ENCODE measurements at places on chromosomes 12 and 14. TPM values are rescaled to one million over a fixed set of nuclear protein-coding genes. Genes with fewer than 3 reads are reported as not detected.

The PCED1B gene
- 0.27 TPM for total RNA-seq

DNA sequence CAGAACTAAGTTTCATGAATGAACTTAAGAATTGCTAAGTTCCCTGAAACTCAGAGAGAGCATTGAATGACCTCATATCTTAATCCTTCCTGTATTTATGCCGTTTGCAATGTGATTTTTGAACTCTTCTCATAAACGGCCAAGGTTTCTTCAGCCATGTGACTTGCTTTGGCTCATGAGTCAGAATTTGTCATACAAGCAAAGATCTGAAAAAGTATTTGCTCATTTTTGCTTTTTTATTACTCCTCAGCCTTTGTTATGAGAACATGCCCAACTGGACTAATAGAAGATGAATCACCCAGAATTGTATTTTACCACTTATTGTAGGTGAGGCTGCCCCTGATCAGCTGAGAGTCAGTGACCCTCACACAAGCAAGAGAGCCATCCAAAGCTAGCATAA is 693.8 kb downstream of the BCL11B start:
- DNase-seq = no peak

The AP1G2 gene
- 27.5 TPM for total RNA-seq

The RAB21 gene
- total RNA-seq = 15.7 TPM

DNA sequence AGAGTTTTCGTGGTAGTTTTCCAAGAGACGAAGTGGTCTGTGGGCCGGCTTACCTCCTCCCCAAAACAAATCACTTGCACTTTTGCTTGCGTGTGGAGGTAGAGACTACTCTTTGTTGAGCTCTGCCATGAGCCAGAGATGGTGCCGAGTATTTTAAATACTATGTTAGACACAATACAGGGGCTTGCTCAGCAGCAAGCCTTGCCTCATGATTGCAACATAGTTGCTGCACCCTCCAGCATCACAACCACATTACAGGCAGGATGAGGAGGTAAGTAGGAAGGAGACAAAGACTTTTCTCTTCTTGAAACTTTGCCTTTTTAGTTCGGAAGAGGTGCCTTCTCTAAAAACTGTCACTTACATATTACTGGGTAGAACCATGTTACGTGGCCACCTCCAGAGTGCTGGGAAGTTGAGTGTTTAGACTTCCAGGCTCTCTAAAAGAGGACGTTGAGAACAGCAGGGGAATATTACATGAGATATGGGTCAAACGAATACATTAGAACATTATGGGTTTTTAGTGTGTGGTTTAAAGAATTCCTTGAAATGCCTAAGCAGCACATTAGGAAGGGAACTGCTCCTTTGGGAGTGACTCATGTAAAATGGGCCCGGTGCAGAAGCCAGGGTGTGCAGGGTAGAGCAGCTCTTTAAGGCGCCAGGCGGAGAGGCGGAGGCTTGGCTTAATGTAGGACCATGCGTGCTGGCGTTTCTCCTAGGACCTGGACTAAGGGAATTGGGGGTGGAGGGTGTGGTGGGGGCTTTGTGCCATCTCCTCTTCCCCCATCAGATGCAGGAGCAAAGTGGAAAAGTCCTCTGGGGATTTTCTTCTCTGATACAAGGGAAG is 110.6 kb upstream of the PRMT8 start:
- DNase-seq = no peak

DNA sequence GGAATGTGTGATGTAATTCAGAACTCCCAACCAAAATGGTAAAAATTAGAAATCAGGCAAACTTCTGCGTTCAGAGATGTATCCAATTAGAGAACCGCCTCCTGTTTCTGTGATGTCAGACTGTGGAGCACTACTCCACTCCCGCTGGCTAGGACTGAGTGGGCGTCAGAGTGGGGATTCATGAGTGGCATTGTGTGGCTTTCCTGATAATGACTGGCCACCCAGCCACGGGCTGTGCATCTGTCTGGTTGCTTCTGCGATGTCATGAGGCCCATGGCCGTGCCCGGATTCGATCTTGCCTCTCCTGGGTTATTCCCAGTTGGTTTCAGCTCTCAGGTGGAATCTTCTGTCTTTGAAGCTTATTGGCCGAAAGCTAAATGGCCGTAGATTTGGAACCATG is 87.1 kb upstream of the KCNA1 start:
- no peak for DNase-seq

DNA sequence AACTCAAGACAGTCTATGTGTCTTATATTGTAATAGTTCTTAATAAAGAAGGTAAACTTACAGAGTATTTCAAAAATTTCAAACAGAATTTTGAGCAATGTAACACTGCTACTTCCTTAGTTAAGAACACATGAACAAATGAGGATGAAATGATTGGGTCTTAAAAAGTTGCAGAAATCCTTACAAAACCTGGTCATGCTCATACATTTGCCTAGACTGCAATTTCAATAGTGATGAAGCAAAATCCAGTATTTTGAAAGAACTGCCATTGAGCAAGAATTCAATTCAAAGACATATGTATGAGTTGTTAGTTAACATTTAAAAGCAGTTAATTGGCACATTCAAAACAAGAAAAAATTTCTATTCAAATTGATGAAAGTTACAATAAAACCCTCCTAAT is 17.8 kb upstream of the HIF1A start:
- DNase-seq = no peak

The WSCD2 gene
- total RNA-seq = 3.6 TPM

The FERMT2 gene
- total RNA-seq = 60.8 TPM

- DNase-seq = no peak
These were observed 1918.0 kb upstream of the FLRT2 start for GRCh38 chr14:83611906-83612390.

The MLEC gene
- total RNA-seq = 46.8 TPM

DNA sequence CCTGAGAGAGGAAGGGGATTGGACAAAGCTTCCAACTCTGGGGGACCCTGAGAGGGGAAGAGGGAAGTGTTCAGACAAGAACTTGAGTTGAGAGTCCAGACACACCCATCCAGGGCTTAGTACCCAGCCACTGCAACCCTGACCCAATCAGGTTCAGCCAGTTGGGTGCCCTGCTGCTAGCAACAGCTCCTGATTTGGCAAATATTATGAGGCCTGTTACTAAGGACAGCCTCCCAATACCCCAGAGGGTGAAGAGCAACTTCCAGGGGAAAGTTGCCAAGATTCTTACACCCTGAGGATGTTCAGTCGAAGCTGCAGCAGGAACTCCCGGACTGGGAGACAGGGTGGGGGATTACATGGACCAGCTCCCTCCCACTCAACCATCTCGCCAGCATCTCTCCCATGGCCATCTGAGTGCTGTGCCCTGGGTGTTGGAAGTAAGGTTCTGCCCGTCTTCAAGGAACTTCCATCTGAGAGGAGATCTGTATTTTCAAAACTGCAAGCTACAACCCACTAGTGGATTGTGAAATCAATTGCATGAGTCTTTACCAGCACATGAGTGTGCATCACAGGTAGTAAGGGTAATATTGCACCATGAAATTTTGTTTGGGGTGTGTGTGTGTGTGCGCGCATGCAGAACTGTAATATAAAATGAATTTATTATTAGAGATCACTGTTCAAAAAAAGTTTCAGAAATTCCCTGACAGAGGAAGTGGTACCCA is 11.5 kb upstream of the KRT78 start:
- DNase-seq = no peak

The RAB35 gene
- total RNA-seq = 21.5 TPM

DNA sequence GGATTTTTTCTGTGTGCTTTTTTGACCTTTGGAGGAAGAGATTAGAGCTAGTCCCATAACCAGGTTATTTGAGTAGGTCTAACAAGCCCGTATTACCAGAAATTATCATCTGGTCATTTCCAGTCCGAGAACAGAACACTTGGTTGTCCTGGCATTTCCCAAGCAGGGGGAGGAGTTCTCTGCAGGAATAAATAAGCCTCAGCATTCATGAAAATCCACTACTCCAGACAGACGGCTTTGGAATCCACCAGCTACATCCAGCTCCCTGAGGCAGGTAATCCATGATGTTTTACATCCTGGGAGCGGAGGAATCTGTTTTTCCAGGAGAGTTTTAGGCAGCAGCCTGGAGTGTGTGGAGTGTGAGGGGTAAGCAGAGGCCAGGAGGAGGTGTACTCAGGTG is at the start of gene SERPINA3:
TSS of gene SERPINA3 (plus strand) at position 218 of the 400 bp plus-strand sequence. CDS start 2,051 bp downstream, outside the sequence.
- peak; percentile 69 for DNase-seq

GRCh38 chr12:51335931-51336330 is 10.5 kb downstream of the CELA1 start:
- DNase-seq = no peak

DNA sequence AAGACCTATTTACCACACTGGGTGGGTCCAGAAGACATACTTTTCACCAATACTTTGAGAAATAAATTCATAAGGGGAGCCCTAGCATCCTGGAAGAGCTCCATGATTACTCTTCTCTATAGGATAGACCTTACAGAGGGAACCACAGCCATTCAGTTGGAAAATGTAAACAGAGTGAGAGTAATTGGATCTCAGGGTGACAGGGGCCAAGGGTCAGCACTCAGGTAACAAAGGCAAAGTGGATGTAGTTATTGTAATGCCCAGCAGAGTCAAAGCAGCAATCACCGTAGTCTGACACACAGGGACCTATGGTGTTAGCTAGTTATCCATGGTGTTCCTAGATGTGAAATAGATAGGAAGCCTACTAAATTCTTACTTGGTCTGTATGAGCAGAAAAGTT is 10.8 kb upstream of the GTF2A1 start:
- no peak for DNase-seq

DNA sequence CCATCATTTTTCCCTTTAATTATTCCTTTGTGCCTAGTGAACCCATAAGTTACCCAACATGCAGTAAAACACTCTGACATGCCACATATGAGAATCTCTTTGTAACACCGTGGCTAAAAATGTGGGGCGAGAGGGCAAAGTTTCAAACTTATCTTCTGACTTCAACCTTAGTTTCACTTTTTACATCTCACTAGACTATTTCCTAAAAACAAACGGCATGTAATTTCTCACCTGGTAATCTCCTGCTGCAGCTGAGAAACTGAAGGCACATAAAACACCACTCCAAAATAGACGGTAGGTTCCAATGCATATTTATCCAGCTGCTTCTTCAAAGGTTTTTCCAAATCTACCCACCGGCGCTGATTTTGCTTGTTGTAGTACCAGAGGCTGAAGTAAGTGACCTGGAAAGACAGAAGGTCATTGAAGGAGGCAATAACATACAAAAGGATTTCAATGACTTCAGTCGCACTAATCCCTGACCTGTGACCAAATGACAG is 37.9 kb downstream of the PTPN21 start:
- no peak for DNase-seq

GRCh38 chr14:49594347-49595091 is 4.2 kb upstream of the LRR1 start:
- DNase-seq = no peak

- no peak for DNase-seq
These were observed 1500.2 kb upstream of the FLRT2 start for GRCh38 chr14:84029720-84030119.

- no peak for DNase-seq
These were observed 68.0 kb downstream of the SPTB start for GRCh38 chr14:64811676-64812075.

The KIF5A gene
- 51.7 TPM for total RNA-seq

GRCh38 chr14:101194373-101195308 is 291.1 kb upstream of the RTL1 start:
- DNase-seq = no peak

The C12orf56 gene
- total RNA-seq = 2.3 TPM

DNA sequence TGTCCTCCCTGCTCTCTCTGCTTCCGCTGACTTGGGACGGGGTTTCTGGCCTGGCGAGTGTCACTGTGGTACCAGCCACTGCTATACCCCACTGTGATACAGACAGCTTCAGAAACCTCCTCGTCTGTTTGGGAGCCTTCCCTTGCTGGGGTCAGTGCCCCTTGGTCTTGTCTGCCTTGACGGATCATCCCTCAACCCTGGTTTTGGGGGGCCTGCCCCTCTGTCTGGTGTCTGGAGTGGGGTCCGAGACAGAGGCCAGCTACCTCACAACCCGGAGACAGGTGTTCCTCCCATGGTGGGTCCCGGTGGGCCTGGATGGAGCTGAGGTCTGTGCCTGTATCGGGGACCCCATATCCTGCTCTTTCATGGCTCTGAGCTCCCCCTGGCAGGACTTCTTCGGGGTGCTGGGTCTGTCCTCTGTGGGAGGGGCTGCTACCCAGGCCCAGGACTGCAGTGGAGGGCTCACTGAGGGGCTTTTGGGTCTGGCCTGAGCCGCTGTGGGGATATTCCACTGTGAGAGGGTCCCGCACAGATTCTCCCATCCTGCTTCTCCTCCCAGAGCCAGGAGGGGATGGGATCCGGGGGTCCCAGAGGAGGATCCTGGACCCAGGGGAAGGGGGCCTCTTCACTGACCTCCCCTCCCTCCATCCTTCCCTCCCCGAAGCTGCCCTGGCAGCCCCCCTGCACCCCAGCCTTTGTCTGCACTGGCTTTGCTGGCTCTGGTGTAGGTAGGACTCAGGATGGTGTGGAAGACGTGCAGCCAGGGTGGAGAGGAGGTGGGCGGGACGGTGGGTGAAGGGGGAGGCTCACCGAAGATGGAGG is 365.5 kb downstream of the TMEM121 start:
- no peak for DNase-seq

The MIP gene
- not detected for total RNA-seq

GRCh38 chr14:61489512-61489911 is 168.1 kb downstream of the PRKCH start:
- DNase-seq = no peak

- no peak for DNase-seq
These were observed 4.2 kb upstream of the BAZ2A start for GRCh38 chr12:56634242-56634836.

DNA sequence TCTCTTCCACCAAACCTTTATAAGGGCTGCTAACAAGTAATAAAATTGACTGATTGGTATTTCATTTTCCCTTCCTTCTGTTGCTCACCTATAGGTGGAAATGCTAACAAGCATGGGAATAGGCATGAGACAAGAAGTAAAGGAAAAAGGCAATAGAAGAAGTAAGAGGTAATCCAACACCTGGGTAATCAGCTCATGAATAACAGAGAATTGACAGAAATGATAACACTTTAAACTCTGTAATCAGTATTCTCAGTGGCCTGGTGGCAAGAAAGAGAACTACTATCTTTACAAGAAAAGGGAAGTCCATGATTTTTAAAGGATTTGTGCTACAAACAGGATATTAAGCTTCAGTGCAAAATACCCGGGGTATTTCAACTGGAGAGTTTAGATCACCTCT is 737.8 kb downstream of the RERGL start:
- DNase-seq = no peak

GRCh38 chr14:69688299-69688649 is 76.9 kb downstream of the SUSD6 start:
- DNase-seq = no peak

GRCh38 chr12:123026094-123026853 is 45.8 kb downstream of the ARL6IP4 start:
- DNase-seq = no peak

DNA sequence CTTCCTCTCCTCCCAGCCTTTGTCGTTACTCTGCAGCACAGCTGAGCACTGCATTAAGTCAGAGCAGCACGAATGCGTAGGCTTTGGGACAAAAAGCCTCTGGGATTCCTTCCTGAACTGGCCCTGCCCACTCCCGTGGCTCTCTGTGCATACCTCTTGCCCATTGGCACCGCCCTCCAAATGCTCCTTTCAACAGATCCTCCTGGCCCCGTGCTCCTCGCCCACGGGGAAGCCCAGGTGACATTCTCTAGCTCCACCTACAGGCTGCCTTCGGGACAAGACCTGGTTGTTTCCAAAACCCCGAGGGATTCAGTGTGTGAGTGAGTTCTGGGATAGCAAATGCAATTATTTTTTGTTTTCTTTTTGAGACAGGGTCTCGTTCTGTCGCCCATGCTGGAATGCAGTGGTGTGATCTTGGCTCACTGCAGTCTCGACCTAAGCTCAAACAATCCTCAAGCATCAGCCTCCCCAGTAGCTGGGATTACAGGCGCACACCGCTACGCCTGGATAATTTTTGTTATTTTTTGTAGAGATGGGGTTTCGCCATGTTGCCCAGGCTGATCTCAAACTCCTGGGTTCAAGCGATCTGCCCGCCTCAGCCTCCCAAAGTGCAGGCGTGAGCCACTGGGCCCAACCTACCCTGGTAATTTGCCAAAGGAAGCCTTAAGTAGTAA is 17.9 kb upstream of the TDRD9 start:
- DNase-seq = peak; percentile 93

All from cerebellum (tissue), 4 donors.